ENCODE measurements at places on chromosomes 4 and X.

DNA sequence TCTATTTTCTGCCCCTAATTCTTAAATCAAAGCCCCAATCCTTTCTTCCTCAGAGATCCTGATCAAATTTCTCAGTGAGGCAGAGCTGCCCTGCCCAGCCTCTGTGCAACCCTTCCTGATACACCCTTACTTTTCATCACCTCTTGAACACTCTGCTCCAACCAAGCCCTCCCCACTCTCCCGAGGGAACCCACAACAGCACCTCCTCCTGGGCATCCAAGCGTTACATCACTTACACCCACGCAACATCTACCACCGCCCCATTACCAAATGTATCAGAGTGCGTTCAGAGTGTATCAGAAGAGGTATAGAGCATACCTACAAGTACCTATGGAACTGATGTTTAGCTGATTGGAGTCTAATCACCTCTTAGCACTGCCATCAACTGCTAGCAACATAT is 186.5 kb downstream of the RAP1GDS1 start:
- no peak for DNase-seq

DNA sequence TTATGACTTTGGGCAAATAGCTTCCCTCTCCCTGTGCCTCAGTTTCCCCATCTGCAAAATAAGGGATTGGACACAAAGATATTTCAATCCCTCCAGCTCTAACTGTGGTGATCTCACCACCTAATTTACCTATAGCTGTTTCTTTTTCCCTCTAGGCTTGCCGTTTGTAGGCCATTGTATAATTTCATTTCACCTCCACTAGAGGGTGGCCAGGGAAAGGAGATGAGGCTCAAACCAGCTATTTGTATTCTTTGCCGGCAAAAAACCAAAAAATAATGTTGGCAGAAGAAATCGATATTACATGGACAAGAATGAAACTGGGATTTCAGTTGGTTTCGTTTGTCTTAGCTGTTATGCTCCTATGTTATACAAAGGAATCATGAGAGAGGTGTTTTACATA is 36.1 kb upstream of the DOCK11 start:
- DNase-seq, result no peak

- DNase-seq, result no peak
Measured at GRCh38 chr4:75892508-75892907, 9.7 kb downstream of the PPEF2 start.

DNA sequence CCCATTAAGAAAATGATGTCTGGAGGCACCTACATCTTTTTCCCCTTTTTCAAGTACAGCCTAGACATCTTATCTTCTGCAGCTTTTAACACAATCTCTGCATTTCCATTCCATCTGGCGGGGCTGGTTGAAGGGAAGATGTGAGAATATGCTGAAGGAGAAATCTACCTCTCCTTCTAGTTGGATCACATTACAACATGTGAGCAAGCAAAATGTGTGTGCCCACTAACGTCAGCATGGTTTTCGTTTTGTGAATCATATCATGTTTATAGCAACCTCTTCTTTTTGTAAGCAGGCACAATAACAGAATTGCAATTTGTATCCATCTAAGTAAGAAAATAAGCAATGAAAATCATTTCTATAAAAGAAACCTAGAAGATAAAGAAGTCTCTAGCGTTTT is 28.9 kb upstream of the MID1 start:
- no peak for DNase-seq

GRCh38 chr4:1364748-1365147 is 17.7 kb downstream of the UVSSA start:
- no peak for DNase-seq
